ENCODE measurements at places on chromosomes 16 and 17. TPM values are rescaled to one million over a fixed set of nuclear protein-coding genes. Genes with fewer than 3 reads are reported as not detected.

Gene TBC1D3G
- total RNA-seq, result not detected

Gene VAC14
- total RNA-seq, result 33.5 TPM

Gene KRTAP9-2
- not detected for total RNA-seq

Gene SEPTIN12
- not detected for total RNA-seq

Gene CFAP97D1
- not detected for total RNA-seq

Gene AATK
- 0.05 TPM for total RNA-seq
